ENCODE measurements at places on chromosomes 16 and 17.

DNA sequence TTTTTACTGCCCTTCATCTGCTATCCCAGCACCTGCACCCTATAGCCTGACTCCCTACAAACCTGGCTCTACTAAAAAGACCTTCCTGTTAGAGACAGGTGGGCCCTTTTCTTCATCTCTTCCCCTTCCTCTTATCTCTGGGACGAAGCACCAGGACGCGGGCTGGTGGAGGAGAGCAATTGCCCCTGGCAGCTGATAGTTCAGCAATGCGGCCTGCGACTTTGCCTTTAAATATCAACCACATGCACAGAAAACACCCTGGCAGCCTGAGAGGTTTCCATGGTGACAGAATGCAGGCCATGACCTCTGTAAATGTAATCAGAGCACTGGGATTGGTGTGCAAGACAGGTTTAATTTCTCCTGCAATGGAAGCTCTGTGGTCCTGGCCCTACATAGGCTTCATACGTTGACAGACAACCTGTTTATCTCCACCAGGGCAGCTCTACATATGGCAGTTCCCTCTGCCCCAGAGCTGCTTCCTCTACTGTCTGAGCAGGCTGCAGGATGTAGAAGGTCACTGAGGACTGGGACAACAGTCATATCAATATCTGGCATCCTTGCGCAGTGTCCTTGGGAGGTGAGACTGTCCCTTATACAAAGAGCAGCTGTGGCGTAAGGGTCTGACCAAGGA lies 10.0 kb upstream of the SKAP1 start:
- DNase-seq: no peak

DNA sequence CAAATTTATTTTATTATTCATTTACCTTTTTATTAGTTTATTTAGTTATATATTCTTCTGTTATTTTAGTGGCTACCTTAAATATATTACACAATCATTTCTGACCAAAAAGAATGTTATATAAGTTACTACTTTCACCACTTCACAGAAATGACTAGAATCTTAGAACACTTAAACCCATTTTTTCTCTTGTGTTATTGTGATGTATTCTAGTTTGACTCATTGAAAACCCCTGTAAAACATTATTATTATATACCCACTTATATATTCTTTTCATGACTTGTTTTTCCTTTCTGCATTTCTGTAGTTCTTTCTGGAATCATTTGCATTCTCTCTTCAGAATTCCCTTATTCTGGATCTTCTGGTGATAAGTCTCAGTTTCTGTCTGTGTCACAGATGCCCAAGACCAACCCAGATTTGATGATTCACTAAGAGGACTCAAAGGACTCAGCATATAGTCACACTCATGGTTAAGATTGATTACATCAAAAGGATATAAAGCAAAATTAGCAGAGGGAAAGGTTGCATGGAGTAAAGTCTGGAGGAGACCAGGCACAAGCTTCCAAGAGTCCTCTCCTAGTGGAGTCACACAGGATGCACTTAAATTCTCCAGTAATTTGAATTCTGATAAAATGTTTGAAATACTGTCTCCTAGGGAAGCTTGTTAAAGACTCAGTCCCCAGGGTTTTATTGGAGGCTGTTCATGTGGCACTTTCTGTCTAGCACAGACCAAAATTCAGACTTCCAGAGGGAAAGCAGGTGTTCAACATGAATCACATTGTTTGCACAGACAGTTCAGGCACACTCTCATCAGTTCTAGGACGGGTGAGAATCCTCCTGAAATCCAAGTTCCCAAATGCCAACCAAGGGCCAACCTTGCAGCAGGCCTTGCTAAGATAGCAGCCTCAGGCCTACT lies 7.7 kb downstream of the GINS3 start:
- no peak for DNase-seq

DNA sequence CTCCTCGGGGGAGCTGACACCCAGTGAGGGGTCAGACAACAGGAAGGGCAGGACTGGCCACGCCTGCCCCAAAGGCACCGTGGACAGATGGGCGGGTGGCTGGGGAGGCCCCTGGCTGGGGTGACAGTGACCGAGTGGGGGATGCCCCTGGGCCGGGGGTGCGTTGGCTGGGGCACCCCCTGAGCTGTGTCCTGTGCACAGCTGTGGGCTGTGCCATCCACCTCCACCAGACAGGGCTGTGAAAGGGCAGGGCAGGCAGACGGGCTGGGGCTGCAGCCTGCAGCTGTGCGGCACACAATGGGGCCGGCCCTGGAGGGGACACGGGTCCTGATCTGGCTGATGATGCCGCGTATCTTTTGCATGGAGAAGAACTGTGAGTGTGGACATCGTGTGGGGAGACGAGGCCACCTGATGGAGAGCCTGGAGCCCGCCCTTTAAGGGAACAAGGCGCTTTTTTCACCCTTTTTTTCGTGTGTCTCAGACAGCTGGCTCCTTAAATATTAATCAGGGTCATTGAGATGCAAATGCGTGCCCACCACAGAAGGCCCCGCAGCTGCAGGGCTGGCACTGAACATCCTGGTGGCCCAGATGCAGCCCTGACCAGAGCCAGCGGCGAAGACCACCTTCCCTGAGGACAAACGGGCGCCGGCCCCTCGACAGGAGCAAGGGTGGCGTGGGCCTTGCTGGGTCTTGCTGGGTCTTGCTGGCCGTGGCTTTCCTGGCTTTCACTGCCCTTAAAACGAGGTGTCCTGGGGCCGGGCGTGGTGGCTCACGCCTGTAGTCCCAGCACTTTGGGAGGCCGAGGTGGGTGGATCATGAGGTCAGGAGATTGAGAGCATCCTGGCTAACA lies 42.4 kb upstream of the GNG13 start:
- DNase-seq: no peak

- no peak for DNase-seq
Observed at GRCh38 chr17:42883802-42884558, 16.6 kb upstream of the G6PC1 start.

DNA sequence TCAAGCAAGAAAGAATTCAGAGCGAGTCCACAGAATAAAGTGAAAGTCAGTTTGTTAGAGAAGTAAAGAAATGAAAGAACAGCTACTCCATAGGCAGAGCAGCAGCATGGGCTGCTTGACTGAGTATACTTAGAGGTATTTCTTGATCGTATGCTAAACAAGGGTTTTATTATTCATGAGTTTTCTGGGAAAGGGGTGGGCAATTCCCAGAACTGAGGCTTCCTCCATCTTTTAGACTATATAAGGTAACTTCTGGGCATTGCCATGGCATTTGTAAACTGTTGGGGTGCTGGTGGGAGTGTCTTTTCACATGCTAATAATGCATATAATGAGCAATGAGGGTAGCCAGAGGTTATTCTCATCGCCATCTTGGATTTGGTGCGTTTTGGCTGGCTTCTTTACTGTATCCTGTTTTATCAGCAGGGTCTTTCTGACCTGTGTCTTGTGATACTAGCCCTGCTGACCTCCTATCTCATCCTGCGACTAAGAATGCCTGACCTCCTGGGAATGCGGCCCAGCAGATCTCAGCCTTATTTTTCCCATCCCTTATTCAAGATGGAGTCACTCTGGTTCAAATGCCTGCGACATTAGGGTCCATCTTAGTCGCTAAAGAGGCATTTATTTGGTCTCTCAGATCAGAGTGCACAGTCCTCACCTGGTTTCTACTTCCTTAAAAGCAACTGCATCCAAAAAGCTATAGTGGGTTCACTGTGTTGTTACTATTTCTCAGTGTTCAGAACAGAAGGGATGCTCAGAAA lies 100.6 kb upstream of the CACNG5 start:
- no peak for DNase-seq

Measured in GM12891 (cell line).